ENCODE measurements at places on chromosomes 6 and 20.

- DNase-seq: no peak
These were observed 38.5 kb upstream of the OGFRL1 start for GRCh38 chr6:71250099-71250602.

GRCh38 chr6:169963581-169964297 lies 212.3 kb downstream of the ERMARD start:
- no peak for DNase-seq

DNA sequence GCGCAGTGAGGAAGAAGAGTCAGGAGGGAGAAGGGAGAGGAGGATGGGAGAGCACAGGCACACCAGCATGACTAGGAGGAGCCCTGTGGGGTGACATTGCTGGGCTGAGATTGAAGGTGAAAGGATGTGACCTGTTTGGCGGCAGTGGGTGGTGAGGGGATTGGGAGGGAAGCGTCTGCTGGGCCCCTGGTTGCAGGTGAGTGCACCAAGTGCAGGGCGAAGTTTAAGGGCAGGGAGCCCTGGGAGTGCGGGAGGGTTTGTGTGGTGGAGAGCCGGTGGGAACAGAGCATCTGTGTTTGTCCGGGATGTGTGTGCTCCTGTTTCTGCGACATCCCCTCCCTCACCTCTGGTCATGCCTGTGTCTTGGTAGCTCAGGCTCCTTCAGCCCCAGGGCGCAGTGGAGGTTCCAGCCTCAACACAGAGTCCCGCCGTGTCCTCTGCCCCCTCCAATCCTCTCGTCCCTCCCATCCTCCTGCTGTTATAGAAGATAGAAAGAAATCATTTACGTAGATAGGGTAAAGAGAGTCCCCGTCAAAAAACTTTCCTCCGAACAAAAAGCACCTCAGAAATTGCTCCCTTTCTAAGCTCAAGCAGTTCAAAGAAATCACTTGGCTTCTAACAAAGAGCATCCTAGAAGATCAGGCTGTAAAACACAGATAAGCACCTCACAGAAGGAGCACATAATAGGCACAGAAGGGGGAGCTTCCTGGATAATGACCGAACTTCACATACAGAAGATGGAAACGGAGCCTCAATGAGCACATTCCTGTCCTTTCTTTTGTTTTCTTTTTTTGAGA lies 25.0 kb downstream of the ULBP1 start:
- no peak for DNase-seq

DNA sequence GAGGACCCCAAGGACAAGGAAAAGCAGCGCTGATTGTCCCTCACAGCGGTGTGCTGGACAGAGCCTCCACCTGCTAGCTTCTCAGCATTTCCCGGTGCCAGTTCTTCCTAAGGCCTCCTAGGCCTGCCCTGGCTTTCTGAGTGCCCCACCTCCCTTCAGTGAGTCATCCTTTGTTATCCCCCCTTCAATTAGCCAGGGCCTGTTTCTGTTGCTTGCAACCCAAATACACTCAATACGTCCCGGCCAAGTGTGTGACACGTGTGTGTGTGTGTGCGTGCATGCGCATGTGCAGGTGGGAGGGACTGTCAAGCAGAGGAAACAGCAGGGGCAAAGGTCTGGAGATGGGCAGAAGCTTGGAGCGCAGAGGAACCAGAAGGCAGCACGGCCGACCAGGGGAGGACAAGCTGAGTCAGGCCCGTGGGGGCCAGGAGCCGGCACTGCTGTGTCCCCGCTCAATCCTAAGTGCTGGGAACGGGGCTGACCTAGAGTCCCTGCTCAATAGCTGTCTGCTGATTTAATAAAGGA lies 159.8 kb downstream of the PREX1 start:
- DNase-seq: no peak

DNA sequence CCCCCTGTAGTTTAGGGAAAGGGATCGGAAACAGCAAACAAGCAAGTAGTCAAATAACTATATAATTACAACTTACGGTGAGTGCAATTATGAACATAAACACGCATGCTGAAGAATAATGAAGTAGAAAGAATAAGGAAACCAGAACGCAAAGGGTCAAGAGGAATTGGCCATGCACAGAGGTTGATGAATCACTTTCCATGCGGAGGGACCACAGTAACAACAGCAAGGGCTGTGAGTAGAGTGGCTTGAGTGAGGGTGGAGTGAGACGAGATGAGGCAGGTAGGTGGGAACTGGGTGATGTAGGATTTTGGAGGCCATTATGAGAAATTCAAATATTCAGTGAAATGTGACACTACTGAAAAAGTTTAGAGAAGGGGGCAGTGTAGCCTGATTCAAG lies 112.2 kb upstream of the LAMP5 start:
- DNase-seq: no peak

All from stimulated activated naive CD8-positive, alpha-beta T cell treated with anti-CD3 and anti-CD28 coated beads, Interleukin-15, Interleukin-2, amounts not matched to agents 100 U/mL and 50 U/mL, for 24 hours (primary cell).